ENCODE measurements at places on chromosomes 4 and X.

- no peak overlapping the region for H3K4me3 ChIP-seq
- no peak for DNase-seq
- H3K4me1 ChIP-seq = peaks cover 6% of the 10 kb centered on the region
- H3K27ac ChIP-seq = no peak overlapping the region
Measured at GRCh38 chr4:3777033-3777390, 10.8 kb downstream of the ADRA2C start.

DNA sequence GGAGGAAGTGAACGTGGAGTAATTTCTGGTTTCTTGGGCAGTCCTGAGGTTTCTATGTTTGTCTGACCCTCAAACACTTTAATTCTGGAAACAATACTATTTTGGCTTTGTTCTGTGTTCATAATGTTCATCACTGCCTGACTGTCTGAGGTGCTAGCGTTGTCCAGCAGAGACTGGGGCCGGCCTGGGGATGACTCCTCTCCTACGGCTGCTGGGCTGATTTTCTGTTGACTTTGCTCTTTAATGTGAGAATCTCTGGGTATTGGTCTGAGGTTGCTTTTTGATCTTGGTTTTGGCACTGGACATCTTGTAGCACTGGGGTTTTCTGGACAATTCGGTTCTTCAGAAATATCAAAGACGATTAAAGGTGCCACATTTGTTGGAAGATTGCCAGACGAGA, 75.8 kb downstream of the RPS3A start:
- H3K4me1 ChIP-seq = no peaks in the 10 kb centered on the region
- H3K36me3 ChIP-seq = peaks cover 23% of the 10 kb centered on the region
- no peak overlapping the region for H3K4me3 ChIP-seq
- H3K27ac ChIP-seq = no peak overlapping the region

DNA sequence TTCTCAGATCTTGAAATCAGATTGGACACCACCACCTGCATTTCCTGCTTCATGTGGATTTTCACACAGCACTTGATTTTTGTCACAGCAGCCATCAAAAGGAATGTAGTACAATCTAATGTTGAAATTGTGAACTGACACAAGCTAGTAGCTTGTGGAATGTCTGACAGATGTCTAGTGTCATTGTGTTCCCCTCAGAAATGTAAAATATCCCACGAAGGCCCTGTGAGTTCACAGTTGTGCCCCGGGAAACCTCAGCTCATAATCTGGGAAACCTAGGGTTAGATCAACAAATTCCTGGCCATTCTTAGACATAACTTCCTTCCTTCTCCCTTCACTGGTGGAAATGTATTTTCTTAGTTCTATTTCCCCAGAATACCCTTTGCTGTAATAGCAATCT, 205.7 kb downstream of the AR start:
- no peaks in the 10 kb centered on the region for H3K27me3 ChIP-seq
- DNase-seq = no peak
- H3K27ac ChIP-seq = no peak overlapping the region
- H3K4me1 ChIP-seq = no peaks in the 10 kb centered on the region
- no peak overlapping the region for H3K4me3 ChIP-seq
- no peaks in the 10 kb centered on the region for H3K36me3 ChIP-seq

DNA sequence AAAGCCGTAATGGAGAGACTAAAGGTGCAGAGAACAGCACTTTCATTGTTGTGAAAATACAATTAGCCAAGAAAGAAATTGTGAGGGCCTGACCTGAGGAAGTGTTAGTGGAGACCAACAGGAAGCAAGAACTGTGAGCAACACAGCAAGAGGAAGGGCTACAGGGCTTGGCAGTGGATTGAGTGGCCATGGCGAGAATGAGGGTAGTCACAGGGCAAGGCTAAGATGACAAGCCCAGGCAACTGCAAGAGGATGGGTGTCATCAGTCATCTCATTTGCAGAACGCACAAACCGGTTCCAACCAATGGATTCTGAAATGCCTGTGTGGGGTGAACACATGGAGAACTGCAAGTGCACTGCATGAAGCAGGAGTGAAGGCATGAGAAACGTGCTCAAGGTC, 3.6 kb downstream of the SLC10A6 start:
- no peak for DNase-seq
- no peak overlapping the region for H3K27ac ChIP-seq
- no peak overlapping the region for H3K4me3 ChIP-seq
- H3K27me3 ChIP-seq = no peaks in the 10 kb centered on the region
- no peaks in the 10 kb centered on the region for H3K36me3 ChIP-seq

GRCh38 chr4:10666616-10667015, 18.0 kb downstream of the CLNK start:
- no peaks in the 10 kb centered on the region for H3K36me3 ChIP-seq
- DNase-seq = no peak
- H3K27ac ChIP-seq = no peak overlapping the region

DNA sequence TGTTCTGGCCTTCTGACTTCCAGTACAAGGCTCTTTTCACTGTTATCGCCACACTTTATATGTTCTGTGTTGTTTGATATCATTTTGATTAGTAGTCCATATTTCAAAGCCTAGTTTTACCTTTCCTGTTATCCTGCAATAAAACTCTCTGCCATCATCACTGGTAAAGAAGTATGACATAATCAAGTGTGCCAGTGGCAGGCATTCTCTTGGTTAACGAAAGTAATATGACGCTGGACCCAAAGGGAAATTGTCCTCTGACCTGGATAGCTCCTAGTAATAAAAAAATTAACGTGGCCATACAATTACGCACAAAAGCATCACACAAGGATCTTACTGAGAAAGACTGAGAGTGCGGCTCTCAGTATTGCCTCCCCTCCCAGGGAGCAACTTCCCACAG, 33.8 kb downstream of the DGKK start:
- H3K4me1 ChIP-seq = no peaks in the 10 kb centered on the region
- H3K4me3 ChIP-seq = no peak overlapping the region
- H3K36me3 ChIP-seq = no peaks in the 10 kb centered on the region
- DNase-seq = no peak
- no peak overlapping the region for H3K27ac ChIP-seq
- no peaks in the 10 kb centered on the region for H3K27me3 ChIP-seq

- H3K27ac ChIP-seq = no peak overlapping the region
- H3K27me3 ChIP-seq = no peaks in the 10 kb centered on the region
- no peaks in the 10 kb centered on the region for H3K36me3 ChIP-seq
Measured at GRCh38 chrX:64191281-64192010, 14.1 kb downstream of the AMER1 start.

DNA sequence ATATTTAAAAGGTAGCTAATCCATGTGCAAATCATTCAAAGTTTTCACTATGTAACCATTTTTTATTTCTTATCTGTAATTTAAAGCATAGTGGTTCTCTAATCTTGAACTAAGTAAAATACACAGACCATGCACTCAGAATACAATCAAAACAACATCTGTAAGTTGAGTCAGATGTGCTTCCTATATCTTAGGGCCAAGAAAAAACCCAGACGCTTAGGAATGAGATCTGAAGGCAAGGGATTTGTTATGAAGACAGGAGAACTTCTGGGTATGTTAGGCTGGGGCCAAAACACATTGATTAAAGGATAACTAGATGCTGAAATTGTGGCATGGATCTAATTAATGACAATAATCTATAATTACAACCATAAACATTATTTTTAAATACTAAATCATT, 120.3 kb downstream of the PDE5A start:
- H3K4me1 ChIP-seq = peaks cover 8% of the 10 kb centered on the region
- peaks cover 41% of the 10 kb centered on the region for H3K36me3 ChIP-seq
- H3K27me3 ChIP-seq = no peaks in the 10 kb centered on the region

DNA sequence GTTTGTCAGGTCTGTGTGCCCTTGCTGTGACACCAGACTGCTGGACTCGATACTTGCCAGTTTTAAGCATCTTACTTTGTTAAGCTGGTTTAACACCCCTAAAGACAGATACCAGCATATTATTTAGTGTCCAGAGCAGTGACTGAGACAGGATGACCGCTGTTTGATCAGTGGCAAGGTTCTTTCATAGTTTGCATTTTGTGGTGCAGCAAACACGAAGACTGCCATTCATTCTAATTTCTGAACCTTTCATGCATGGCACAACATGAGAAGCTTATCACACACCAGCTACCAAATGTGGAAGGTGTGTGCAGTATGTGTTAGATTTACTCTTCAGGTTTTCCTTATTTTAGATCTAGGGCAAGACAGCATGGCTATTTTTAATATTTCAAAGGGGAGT, 28.2 kb downstream of the JADE1 start:
- no peak overlapping the region for H3K4me3 ChIP-seq
- no peak for DNase-seq
- H3K36me3 ChIP-seq = peaks cover 12% of the 10 kb centered on the region
- H3K27ac ChIP-seq = no peak overlapping the region

DNA sequence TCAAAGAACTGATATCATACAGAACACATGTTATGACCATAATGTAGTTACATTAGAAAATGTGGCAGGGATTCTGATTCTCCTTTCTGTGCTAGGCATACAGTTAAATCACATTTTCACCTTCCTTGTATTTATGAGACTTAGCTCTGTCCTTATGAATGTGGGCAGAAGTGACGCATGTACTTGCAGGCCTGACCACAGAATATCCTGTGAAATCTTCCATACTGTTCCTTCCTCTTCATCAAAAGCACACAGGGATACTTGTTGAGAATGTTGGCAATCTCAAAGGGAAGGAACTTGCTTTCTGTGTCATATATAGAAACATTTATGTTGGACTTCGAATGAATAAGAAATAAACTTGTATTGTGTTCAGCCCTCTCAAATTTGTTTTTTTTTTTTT, 17.2 kb upstream of the MYOZ2 start:
- DNase-seq = no peak
- peaks cover 4% of the 10 kb centered on the region for H3K4me1 ChIP-seq
- H3K27me3 ChIP-seq = no peaks in the 10 kb centered on the region
- H3K27ac ChIP-seq = no peak overlapping the region

DNA sequence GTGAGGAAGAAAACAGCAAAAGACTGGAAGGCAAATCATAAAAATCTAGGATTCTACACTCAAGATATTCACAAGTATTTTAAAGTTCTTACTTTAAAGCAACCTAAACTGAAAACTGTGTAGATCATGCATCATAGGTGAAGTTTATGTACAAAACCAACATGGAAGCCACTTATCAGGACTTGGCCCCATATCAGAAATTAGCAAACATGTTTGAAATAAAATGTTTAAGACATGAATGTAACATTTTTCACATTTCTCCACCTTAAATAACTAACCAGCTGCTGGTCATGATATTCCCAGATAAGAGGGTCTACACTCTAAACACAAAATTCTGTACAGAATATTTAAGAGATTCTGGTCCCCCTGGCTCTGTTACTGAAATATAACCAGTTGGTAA, 38.5 kb downstream of the APBB2 start:
- DNase-seq = no peak
- peaks cover 37% of the 10 kb centered on the region for H3K4me1 ChIP-seq
- no peaks in the 10 kb centered on the region for H3K27me3 ChIP-seq

Measured in ascending aorta (tissue), 2 donors.